ENCODE measurements at places on chromosomes 13 and 19. TPM values are rescaled to one million over a fixed set of nuclear protein-coding genes. Genes with fewer than 3 reads are reported as not detected.

GRCh38 chr19:18865106-18865972 lies 30.6 kb downstream of the CERS1 start:
- DNase-seq = no peak

DNA sequence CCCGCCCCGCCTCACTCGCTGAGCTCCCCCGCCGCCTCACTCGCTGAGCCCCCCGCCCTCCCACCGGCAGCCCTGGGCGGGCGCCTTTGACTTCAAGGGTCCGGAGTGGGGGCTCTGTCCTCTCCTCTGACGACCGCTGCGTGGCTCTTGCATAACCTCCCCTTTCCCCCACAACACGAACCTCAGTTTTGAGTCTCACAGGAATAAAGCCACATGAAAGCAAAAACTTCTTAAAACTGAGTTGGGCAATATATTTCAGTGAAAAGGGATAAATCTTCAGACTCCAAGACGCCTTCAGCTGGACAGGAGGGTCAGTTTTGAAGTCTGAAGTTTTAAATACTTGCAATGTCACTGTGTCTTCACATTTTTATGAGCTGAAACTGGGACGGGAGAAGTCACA lies 70.6 kb upstream of the C13orf46 start:
- no peak for DNase-seq

DNA sequence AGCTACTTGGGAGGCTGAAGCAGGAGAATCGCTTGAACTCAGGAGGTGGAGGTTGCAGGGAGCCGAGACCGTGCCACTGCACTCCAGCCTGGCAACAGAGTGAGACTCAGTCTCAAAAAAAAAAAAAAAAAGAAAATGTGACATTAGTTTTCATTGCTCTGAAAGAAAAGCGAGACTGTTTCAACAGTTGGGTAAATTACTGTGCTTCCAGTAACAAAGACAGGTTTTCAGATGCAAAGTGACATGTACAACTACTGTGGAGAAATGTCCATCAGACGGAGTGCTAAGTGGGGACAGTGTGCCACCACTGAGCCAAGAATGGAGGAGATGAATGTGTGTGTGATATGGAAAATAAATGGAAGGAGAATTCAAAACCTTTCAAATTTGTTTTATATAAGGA lies 24.2 kb upstream of the SLC15A1 start:
- DNase-seq = no peak

DNA sequence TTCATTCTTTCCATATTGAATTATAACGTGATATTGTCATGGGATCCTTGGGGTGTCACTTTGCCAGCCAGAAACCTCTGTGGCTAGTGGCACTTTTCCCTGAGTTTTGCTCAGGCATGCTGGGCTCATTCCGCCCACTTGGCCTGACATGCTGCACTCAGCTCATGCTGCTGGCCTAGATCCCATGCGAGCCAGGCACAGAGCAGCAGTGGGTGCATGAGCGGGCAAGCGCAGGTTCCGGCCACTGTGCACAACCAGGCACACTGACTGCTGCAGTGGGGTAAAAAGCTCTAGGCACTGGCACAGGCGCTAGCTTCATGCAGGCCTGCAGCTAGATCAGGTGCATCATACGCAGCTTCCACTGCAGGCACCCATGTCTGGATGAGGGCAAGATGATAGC lies 221.2 kb downstream of the MAB21L1 start:
- DNase-seq = no peak

KLK2 gene
- polyA plus RNA-seq = not detected

PRKCG gene
- polyA plus RNA-seq = not detected

CALR3 gene
- polyA plus RNA-seq = not detected

ATP4A gene
- polyA plus RNA-seq = not detected

SIX5 gene
- polyA plus RNA-seq = 6.6 TPM
